Fibroblast of villous mesenchyme (primary cell): ENCODE measurements at places on chromosomes 4 and X. TPM values are rescaled to one million over a fixed set of nuclear protein-coding genes. Genes with fewer than 3 reads are reported as not detected.

DNA sequence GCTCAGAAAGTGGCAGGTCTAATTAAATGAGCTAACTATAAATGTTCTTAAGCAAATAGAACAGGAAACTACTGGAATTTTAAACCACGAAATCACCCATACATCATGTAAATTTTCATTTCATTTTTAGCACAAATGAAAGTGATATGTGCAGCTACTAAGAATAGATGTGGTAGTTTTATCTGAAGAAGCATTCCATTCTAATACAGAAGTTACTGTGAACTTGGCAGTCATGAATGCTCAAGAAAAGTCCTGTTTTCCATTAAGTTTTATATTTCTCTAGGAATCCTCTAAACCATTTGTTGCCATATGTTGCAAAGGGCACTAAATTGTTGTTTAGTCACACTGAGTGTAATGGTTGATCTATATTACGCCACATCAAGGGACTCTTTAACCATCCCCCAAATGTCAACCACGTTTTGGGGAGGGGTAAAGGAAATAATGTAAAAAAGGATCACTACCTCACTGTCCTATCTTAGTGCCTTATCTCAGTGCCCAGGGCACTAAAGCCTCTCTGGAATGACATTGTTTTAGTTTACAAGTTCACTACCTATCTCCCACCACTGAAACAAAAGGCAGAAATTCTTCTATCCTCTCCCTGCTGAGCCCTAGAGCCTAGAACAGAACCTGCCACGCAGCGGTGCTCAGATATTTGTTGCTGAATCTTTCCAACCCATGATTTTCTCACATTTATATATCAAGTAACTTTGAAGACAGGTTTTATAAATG is 118.0 kb downstream of the SHISA3 start:
- DNase-seq: no peak

DNA sequence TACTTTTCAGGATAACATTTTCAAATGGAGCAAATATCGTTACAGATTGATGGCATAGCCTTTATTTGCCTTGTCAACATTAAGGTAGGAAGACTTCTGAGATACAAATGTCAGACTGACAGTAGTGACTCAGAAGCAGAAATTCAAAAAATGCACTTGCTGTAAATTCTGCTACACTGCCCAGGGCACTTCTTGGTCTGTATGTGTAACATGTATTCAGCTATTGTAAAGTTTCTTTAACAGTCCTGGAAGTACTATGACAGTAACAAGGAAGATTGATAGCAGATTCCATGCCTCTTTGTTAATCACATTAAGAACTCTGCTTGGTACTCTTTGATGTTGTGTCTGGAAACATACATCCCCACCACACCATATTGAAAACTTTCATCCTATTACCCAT is 69.6 kb upstream of the PCDH18 start:
- no peak for DNase-seq

DNA sequence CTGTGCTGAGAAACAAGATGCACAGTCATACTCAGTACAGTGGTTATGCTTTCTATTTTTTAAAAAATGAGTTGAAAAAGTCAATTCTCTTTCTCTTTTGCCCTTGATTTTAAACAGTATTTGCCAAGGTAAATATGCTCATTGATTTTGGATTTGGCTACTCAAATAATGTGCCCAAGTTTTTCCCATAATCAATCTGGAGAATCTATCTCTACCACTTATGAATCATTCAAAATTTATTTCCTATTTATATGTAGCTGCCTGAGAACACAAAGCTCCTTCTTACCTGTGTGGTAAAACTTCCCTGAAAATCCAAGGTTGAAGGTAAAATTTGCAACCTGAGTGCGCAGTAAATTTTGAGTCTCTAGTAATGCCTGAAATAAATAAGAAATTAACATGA is 136.5 kb downstream of the NDST4 start:
- no peak for DNase-seq

- DNase-seq: no peak
These were observed 604.8 kb upstream of the TECRL start for GRCh38 chr4:65014078-65014477.

- no peak for DNase-seq
These were observed 39.9 kb upstream of the VAMP7 start for GRCh38 chrX:155841232-155841631.

GRCh38 chr4:16843831-16844508 is 54.5 kb downstream of the LDB2 start:
- peak; percentile 95 for DNase-seq

- DNase-seq: no peak
These were observed 73.6 kb downstream of the CEP44 start for GRCh38 chr4:174357321-174357720.

DNA sequence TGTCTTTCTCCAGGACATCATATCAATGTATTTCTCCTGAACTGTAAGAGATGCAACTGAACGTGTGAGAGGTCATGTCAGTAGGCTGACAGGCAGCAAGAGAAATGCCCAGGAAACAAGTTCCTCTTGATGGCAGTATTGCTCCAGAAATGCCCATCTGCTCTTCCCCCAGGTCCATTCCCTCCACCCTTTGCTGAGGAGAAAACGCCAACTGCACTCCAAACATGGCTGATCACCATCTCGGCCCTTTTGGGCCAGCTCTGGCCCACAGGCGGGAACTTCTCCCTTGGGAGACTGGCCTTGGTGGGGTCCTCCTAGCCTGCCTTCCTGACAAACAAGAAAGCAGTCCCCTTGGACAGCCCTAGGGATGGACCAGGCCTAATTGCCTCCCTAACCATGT is 276.5 kb upstream of the AGTR2 start:
- peak; percentile 22 for DNase-seq

DNA sequence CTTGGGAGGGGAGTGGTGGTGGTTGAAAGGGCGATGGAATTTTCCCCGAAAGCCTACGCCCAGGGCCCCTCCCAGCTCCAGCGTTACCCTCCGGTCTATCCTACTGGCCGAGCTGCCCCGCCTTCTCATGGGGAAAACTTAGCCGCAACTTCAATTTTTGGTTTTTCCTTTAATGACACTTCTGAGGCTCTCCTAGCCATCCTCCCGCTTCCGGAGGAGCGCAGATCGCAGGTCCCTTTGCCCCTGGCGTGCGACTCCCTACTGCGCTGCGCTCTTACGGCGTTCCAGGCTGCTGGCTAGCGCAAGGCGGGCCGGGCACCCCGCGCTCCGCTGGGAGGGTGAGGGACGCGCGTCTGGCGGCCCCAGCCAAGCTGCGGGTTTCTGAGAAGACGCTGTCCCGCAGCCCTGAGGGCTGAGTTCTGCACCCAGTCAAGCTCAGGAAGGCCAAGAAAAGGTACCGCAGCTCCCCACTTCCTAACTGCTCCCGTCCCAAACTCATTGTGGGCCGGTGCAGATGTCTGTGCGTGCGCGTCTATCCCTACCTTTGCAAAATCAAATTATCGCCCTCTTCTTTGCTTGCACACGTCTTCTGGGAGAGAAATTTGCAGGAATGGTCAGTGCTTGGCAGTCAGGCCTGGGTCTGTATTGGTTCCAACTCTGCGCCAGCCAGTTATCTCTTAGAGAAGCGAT is 533 bp downstream of the IL15 start:
- peak; percentile 72 for DNase-seq

GRCh38 chr4:76570141-76570973 is 135.3 kb downstream of the SHROOM3 start:
- peak; percentile 72 for DNase-seq

DNA sequence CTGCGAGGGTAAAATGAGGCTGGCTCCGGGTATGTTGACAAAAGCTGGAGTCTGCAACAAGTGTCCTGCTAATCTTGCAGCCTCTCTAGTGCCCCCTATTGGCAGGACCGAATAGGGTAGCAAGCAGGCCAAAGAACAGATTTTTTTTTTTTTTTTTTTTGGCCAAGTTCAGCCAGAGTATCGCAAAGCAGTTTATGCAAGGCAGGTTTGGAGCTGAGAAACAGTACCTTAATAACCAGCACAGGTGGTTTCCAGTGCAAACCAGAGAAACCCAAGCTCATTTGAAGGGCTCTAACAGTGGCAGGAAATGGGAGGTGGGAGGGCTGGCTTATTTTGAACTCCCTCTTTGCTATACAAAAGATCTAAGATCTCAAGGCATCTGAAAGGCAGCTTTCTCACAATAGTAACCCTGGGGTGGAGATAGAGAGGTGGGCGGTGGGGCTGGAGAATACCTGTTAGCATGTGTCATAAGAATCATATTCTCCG is 38.2 kb upstream of the OCIAD2 start:
- no peak for DNase-seq

- DNase-seq: peak; percentile 79
These were observed 691 bp upstream of the IGFBP7 start for GRCh38 chr4:57110640-57111511.

DNA sequence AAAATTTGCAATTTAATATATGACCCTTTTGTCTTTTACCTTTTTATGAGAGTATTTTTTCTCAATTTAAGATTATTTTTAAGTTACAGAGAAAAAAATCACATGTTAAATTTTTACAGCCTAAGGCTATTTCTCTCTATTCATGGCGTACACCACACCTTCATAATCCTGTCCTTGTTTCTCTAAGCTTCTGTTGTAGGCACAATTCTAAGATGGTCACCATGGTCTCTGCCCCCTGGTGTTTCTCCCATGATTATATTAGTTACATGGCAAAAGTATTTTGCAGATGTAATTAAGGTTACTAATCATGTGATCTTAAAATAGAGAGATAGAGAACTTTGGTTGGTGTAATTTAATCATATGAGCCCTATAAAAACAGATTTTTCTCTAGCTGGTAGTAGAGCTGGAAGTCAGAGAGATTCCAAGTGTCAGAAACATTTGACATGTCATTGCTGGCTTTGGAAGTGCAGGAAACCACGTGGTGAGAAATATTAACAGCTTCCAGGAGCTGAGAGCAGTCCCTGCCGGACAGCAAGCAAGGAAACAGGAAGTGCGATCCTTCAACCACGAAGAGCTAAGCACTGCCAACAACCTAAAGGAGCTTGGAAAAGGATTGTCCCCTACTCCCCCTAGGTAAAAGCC is 89.8 kb downstream of the EIF4E start:
- DNase-seq: peak; percentile 19

- DNase-seq: peak; percentile 8
These were observed 227.7 kb downstream of the BCOR start for GRCh38 chrX:39869846-39870601.

DNA sequence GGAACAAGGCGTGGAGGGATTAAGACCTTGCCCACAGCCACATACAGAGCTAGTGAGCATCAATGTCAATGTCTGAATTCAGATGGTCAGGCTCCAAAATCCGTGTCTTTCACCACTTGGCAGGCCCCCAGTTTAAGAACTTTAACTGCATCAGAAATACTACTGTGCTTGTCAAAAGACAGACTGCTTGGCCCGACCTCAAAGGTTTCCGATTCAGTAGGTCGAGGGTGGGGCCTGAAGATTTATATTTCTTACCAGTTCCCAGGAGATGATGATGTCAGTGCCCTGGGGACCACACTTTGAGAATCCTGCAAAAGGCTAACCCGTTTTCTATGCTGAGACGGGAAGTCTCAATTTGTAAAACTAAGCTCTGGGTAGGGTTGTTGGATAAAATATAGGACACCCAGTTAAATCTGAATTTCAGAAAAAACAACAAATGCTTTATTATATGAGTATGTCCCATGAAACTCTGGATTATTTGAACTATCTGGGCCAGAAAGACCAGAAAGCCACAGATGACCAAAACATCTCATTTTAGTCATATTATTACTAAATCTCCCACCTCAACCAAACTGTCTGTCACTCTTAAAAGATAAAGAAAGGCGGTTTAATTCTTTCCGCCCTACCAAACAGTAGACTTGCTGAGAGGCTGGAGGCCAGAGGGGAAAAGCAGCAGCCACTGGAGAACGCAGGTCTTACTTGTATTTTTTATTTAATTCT is 42.7 kb downstream of the GATB start:
- no peak for DNase-seq

DNA sequence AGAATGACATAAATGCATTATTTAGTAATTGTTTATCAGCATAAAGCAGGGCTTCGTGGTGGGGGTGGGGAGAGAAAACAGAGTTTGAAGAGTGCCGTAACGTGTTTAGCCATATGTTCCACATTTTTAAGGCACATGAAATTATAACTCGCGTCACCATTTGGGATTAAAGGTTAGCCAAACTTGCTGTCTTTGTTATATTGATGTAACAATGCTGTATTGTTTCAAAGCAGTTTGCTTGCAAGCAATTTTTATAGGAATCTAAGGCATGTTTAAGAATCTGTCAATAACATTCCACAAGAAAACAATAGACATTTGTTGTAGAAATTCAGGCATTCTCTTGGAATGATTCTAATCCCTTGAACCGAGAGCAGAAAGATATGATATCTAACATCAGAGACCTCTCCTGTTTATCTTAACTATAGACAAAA is 78.3 kb downstream of the CLDN22 start:
- no peak for DNase-seq

DNA sequence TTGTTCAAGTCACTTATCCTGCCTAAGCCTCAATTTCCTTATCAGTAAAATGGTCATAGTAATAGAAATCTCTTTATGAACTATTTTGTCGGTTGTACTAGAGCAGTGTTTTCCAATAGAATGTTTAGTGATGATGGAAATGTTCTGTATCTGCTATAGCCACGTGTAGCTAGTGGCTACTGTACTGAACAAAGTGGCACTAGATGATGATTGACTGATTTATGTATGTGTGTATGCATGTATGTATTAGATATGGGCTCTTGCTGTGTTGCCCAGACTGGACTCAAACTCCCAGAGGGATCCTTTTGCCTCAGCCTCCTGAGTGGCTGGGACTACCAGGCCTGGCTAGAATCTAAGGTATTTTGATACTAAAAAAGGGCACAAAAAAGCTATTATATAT is 24.7 kb upstream of the SLC9B1 start:
- DNase-seq: no peak

GRCh38 chr4:128227991-128228571 is 59.5 kb downstream of the PGRMC2 start:
- no peak for DNase-seq

- DNase-seq: no peak
These were observed 679.1 kb downstream of the DMD start for GRCh38 chrX:32532262-32532661.

GRCh38 chr4:171221181-171221580 is 592.0 kb upstream of the GALNTL6 start:
- DNase-seq: no peak

DNA sequence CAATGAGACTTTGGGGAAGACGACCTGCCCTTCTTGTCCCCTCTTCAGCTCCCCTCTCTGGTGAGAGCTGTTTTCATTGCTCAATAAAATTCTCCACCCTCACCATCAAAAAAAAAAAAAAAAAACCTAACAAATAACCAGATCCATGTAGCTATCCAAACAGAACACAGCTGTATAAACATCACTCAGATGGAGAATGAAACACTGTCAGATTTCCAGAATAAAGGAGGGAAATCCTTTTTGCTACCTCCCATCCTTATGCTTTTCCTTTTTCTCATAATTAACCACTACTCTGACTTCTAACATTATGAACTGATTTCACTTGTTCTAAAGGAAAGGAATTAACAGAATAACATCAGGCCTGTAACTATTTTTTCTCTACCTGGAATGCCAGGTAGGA is 155.6 kb downstream of the PPP4R3C start:
- no peak for DNase-seq

TBC1D19 gene
- total RNA-seq: 39.6 and 41.5 TPM in 2 replicates

SAGE1 gene
- total RNA-seq: not detected in 2 replicates

RWDD4 gene
- 19.3 and 30.2 TPM in 2 replicates for total RNA-seq

F8 gene
- total RNA-seq: 2.2 and 2.3 TPM in 2 replicates

USP17L19 gene
- not detected in 2 replicates for total RNA-seq

OPRPN gene
- not detected in 2 replicates for total RNA-seq

FHL1 gene
- 69.6 and 104 TPM in 2 replicates for total RNA-seq

KLB gene
- total RNA-seq: not detected in 2 replicates

UGT2B10 gene
- total RNA-seq: not detected in 2 replicates

RHOXF1 gene
- total RNA-seq: not detected in 2 replicates

MAGEB3 gene
- total RNA-seq: not detected in 2 replicates

PRRG1 gene
- total RNA-seq: 12.6 and 19.0 TPM in 2 replicates

GYG2 gene
- total RNA-seq: 3.5 and 3.9 TPM in 2 replicates

POU4F2 gene
- not detected in 2 replicates for total RNA-seq

MAMLD1 gene
- 0.86 and 1.3 TPM in 2 replicates for total RNA-seq

CHRDL1 gene
- total RNA-seq: under 0.01 TPM in 2 replicates
